ENCODE measurements at places on chromosomes 12 and 14.

DNA sequence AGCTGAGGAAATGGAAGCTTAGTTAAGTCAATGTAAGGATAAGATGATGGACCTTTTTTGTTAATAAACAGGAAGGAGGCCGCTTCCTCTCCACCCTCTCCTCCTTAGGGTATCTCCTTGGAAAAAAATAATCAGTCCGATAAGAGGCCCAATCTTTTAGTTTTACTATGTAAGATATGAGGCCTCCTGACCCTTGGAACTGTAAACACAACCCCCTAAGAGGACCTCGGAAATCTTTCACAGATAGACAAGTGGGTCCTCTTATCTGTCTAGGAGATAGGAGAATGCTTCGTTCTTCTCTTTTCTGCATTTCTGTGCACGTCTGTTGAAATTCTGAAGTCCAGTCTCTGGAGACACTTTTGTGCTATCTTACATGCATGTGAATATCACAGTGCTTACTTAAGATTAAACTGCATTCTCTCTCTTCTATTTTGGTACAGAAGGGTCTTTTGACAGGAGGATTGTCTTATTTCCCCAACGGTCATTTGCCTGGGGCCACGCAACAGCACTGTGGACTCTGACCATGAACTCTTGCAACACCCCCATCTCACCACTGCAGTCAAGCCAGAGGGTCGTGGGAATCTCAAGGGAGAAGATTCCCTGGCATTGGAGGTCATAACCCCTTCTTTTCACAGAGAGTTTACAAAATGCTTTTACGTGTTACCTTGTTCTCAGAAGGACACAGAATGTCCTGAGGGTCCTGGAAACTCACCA lies 313.0 kb upstream of the RTL1 start:
- no peak for DNase-seq

DNA sequence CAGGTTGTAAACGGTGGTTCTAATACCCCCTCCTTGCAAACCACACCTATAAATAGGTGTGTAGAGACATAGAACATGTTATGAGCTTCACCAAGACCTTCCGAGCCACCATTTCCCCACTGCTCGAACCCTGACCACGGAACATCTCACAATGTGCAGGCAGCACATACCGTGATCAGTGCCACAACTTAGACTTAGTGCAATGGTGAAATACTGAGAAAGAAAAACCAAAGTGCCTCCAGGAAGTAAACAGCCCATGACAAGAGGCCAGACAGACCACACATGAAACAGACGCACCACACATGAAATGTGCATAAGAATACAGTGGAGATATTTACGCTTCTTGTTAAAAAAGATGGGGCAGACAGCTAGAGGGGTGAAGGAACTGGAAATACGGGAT lies 166.9 kb upstream of the CCND2 start:
- DNase-seq: no peak

DNA sequence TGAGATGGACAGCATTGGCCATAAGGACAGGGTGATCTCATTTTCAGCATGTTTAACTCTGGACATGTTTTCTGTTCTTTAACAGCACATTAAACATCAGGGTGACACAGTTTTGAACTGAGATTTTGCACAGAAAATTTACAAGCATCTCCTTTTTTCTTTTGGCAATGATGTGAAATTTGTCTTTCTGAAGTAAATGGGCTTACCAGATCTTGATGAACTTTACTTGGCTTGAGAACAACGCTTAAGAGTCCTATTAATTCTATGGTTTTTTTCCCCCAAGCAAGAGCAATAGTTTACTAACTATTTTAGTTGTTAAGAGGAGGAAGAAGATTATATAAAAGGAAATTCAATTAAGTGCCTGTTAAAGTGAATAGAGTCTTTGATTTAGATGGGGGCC lies 491.0 kb downstream of the SNAPC1 start:
- no peak for DNase-seq

GRCh38 chr14:35122696-35123387 lies 490 bp downstream of the PRORP start:
- DNase-seq: no peak

GRCh38 chr14:76760331-76761135 lies 735 bp upstream of the VASH1 start:
- no peak for DNase-seq

DNA sequence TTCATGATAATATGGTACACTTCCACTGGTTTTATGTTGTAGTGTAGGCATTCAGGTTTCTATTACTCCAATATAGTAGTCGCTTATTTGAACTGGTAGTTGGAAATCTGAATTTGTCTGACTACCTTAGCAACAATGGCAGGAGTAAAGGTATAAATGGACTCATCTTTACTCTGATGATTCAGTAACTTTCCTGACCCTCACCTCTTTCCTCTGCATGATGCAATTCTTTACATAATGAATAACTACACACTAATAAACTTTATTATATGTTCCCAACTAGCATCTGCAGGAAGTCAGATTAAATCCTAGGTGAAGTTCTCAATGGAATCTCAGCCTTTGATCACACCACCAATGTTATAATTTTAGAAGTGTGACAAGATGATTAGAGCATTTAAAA lies 70.5 kb upstream of the ATP2B1 start:
- DNase-seq: no peak

- no peak for DNase-seq
Measured at GRCh38 chr14:100728962-100729361, 2.3 kb downstream of the DLK1 start.

GRCh38 chr12:38386205-38386985 lies 69.8 kb downstream of the ALG10B start:
- DNase-seq: no peak

DNA sequence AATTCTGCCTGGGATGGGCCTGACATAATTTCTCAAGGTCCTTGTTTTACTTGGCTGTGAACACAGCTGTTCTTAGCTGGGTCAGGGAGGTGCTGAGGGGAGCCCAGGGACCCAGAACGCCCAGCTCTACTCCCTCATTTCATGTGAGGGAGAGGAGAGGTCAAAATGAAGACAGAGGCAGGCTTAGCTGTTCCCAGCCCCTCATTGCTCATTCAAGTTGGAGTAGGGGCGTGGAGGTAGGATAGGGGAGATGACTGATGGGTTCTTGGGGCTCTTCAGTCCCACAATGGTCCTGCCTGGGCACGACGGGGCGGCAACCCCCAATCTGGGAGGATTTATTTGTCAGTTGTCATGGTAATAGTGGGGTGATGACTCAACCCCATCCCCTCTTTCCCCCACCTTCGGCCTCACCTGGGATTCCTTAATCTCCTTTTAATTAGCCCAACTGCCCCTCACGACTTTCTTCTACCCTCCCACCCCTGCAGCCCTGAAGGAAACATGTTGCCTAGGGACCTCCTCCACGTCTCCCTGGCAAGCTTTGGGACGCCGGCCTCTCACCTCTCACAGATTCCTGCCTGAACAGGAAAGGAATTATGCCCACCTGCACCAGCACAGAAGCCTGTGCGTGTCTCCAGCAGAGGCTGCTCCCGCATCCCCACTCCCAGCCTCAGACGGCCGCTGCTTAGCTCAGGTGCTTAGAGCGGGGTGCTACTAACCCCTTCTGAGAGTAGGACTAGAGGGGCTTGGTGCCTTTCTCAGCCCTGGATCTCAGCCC lies 10.2 kb downstream of the SPRYD3 start:
- DNase-seq: no peak

DNA sequence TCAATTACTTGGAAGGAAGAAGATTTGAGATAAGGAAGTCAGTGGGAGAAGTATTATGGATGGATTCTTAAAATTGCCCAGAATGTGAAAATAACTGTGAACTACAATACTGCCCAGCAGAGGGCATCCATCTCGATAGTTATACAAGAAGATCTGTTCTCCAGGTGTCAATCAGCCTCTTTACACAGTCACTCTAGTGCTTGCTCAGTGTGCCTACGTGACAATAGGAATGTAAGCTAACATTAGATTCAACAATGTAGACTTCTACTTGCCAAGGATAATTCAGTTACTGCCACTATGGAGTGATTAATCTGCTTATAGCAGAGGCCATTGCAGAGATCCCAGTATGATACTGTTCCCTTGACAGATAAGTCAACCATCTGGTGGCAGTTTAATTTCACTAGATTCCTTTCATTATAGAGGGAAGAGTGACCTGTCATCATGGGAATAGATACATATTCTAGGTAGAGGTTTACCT lies 10.6 kb upstream of the MAP4K5 start:
- DNase-seq: peak; percentile 66

DNA sequence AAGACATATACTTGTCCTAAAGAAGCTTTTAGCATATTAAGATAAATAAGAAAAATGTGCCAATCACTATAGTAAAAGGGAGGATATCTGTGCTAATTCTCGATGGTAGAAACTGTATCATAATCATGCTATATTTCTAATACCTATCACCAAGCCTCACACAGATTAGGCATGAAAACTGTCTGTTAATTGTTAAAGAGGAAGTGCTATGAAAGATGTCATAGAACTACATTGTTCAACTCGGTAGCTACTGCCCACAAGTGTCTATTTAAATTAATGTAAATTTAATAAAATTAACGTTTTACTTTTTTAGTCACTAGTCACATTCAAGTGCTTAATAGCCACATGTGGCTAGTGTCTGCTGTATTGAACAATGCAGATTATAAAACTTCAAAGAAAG lies 77.5 kb upstream of the KICS2 start:
- no peak for DNase-seq

DNA sequence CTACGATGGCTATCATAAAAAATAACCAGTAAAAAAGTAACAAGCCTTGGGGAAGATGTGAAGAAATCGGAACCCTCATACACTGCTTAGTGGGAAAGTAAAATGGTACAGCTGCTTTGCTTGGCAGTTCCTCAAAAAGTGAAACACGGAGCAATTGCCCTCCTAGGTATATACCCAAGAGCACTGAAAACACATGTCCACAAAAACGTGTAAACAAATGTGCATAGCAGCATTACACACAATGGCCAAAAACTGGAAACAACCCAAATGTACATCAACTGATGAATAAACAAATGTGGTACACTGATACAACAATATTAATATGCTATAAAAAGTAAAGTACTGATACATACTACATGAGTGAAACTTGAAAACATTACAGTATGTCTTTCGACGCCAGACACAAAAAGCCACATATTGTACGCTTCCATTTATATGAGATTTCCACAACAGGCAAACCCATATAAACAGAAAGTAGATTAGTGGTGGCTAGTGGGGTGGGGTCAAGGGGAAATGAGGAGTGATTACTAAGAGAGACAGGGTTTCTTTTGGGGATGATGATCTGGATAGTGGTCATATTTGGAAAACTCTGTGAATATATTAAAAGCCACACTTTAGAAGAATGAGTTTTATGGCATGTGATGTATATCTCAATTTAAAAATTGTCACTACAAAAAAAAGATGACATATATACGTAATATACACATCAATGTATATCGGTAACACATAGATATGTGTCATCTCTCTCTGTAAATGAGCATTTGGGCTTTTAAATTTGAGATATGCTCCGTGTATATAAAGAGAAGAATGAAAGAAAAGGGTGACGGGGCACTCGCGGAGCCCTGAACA lies 996 bp downstream of the SLC41A2 start:
- DNase-seq: no peak

- peak; percentile 99 for DNase-seq
Measured at GRCh38 chr12:118773956-118774723, 207.2 kb upstream of the SRRM4 start.

GRCh38 chr12:120231316-120232011 lies 30.6 kb upstream of the RPLP0 start:
- DNase-seq: no peak

DNA sequence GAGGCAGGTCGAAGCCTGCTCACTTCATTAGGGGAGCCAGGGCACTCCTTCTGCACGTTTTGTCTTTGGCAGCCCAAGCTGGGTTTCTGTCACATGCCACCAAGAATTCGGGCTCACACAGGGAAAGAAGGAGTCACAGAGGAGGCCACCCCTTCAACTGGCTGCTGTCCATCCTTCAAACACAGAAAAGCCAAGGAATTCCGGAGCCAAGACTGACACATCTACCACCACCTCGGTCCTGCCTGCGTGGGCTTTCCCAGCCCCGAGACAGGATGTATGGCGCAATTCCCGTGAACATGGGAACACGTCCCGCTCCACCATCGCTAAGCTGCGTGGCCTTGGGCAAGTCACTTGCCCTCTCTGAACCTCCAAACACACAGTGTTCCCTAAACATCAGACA lies 70.4 kb downstream of the NCOR2 start:
- DNase-seq: no peak

DNA sequence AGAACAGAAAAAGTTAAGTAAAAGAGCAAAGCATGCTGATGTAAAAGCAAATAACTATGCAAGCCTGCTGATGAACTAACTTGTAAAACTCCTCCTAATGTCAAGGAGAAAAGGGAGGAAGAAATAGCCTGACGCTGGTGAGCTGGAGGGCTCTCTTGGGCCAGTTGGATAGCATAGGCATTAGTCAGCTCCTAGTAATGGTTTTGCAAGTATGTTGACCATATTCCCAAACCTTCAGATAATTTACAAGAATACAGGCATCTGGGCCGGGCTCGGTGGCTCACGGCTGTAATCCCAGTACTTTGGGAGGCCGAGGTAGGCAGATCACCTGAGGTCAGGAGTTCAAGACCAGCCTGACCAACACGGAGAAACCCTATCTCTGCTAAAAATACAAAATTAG lies 871.4 kb downstream of the C12orf50 start:
- DNase-seq: no peak

DNA sequence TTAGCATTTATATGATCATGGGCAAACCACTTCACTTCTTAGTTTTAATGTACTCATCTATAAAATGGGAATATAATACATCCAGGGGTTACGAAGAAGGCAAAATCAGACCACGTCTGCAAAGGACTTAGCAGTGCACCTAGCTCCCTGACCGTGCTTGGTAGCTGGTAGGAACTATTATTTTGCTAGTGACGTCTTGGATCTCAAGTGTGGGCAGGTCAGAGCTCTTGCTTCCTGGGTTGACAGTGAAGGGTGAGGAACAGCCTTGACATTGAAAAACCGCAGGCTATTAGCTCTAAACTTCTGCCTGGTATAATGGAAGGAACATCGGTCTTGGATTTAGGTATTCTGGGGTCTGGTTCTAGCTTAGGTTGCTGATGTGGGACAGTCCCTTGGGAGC lies 89.3 kb upstream of the MED13L start:
- no peak for DNase-seq

- no peak for DNase-seq
Measured at GRCh38 chr14:60133487-60133886, 31.7 kb downstream of the DHRS7 start.

DNA sequence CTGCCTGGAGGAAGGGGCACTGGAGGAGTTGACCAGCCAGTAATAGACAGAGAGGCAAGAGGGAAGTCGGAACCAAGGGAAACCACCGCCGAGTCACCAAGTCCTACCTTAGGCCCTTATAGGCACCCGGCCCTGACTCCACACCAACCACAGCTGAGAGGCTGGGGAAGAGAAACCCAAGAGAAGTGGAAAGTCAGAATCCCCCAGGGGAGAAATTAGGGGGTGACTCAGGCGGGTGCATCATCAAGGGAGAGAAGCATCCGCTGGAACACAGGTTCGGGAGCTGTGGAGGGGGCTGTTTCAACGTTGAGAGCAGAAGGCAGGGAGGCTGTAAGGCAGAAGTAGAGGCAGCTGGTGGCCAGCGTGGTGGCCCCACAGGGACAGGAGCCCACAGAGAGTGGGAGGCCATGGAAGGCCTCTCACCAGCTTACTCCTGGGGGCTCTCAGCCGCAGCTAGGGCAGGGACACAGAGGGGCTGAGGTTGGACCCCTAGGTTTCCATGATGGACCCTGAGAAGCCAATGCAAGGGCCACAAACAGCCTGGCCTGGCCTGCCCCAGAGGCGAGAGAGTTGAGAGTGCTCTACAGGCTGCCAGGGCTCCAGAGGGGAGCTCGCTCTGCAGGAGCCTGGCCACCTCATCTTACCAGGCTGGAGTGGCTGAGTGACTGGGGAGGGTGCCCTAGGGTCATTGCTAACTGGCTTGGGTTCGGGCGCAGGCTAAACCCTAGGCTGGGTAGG lies 1.4 kb upstream of the TRMT61A start:
- DNase-seq: no peak

- no peak for DNase-seq
Measured at GRCh38 chr14:94046696-94047250, 20.6 kb downstream of the OTUB2 start.

Data from neural progenitor cell (in vitro differentiated cells).